Smooth muscle cell of trachea (primary cell): ENCODE measurements at places on chromosomes 12 and 14. TPM values are rescaled to one million over a fixed set of nuclear protein-coding genes. Genes with fewer than 3 reads are reported as not detected.

POLE2 gene
- total RNA-seq: 2.3 and 21.2 TPM in 2 replicates

KRT72 gene
- not detected in 2 replicates for total RNA-seq

SRRM4 gene
- total RNA-seq: under 0.01 TPM in 1 of 2 replicates, not detected in the other

RPL36AL gene
- total RNA-seq: 242 and 263 TPM in 2 replicates

CMKLR1 gene
- 0.33 TPM in 1 of 2 replicates, not detected in the other for total RNA-seq
